HTR-8/SVneo (cell line): ENCODE measurements at places on chromosomes 16 and 17.

GRCh38 chr16:65406116-65406515 lies 284.3 kb upstream of the CDH11 start:
- no peak for DNase-seq

- no peak for DNase-seq
Observed at GRCh38 chr17:76272541-76273444, 7.6 kb downstream of the UBALD2 start.

GRCh38 chr16:80027007-80027965 lies 426.7 kb upstream of the MAF start:
- DNase-seq: peak; percentile 97

DNA sequence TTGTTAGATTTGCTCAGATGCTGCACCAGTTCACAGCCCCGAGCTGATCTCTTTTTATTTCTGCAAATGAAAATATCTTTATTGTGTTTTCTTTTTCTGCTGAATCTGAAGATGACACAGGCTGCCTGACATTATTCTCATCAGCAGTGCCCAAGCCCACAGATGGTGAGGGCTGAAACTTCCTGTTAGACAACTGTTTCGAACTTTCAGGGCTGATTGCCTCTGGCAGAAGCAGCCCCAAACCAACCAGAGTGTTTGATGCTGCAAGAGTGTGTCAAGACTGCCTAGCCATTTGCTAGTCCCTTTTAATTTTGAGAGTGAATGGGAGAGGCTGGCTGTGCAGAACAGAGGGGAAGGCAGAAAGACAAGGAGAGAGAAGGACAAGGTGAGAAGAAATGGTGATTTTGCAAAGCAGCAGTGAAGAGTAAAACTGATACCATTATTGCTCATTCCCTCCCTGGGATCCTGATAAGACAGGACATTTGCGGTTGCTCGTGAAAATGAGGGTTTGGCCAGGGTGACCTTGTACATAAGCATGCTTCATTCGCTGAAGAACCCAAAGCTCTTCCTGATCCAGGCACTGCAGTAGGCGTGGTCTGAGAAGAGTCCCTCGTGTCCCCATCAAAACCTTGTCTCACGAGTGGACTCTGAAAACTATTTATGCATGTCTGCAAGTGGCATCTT lies 77.2 kb downstream of the TMEM114 start:
- no peak for DNase-seq

DNA sequence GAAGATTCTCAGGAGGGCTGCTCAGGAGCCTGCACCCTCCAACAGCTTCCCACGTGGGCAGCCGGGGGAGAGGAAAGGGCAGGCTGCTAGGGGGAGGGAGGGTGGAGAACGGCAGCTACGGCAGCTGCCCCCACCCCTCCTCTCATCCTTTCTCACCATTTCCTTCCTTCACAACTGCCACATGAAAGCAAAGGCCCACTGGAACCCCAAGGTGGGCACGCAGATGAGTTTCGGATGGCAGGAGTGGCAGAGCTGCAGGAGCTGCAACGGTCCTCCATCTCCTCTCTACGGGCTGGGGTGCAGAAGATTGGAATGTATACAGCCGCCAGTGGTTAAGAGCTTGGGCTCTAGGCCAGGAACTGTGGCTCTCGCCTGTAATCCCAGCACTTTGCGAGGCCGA lies 77.7 kb downstream of the GAS7 start:
- DNase-seq: no peak

- no peak for DNase-seq
Observed at GRCh38 chr17:41527063-41528023, 765 bp downstream of the KRT19 start.

- no peak for DNase-seq
Observed at GRCh38 chr16:27222249-27223225, 19.2 kb downstream of the KDM8 start.

DNA sequence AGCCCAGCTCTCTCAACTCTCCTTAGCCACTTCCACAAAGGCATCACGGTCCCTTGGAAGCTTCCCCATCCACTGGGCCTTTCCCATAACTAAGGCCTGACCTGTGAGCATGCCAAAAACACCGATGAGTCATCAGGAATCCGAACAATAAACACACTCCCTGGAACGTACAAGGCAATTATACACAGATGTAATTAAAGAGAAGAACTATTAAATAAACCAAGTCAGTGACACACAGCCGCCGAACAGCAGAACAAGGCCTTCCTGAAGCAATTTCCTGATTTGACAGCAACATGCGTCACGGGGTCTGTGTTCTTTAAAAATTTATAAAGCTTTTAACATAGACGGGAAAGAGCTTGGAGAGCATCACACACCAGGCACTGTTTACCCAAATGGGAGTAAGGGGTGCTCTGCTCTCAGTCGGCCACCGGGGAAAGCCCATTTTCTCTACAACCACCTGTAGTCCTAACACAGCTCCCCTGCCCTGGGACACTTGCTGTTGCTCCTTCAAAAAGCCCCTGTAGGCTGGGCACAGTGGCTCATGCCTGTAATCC lies 29.4 kb downstream of the COG7 start:
- DNase-seq: peak; percentile 65

- DNase-seq: no peak
Observed at GRCh38 chr16:17802571-17802970, 331.8 kb upstream of the XYLT1 start.

DNA sequence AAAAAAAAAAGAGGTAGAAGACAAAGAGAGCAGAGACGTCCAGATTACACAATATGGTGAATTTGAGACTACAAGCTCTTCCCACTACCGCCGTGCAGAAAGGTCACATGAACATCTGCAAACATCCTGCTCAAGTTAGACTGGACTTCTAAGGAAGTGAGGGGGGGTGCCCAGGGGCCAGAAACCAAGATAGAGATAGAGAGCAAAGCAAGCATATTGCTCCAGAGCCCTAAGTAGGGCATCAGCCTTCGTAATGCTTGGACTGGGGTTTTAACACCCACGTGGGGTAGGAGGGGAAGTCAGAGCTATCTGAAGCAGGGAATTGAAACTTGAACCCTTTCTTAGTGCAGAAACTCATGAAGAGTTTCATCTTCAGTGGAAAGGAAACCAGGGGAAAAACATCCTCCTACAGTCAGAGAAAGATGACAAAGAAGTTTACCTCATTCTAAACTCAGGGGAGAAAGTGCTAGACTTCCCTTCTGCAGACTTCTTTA lies 8.7 kb downstream of the CLEC19A start:
- DNase-seq: no peak

DNA sequence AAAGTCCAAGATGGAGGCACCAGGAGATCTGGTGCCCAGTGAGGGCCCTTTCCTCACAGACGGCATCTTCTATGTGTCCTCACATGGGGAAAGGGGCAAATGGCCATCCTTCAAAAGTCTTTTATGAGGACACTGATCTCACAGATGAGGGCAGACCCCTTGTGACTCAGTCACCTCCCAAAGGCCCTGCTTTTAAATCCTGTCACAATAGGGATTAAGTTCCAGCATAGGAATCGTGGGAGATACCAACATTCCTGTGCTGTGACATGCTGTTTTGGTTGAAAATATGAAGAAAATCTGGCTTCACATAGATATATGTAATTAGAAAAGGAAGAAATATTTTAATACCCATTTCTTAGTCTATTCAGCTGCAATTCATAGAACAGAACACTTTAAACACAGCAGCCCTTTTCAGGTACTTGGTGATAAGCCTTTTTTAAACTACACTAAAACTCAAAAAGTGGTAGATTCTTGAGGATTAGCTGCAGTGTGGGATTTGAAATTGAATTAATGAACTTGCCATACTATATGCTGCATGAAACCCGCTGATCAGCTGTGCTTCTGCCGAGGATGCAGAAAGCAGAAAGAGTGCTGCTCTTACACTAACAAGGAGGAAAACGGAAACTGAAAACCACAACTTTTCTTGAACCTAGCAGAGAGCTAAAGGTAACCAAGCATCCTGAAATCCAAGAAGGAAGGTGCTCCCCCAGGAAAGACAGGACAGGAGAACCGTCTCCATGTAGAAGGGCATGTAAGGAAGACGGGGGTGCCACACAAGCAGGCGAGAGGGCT lies 32.7 kb downstream of the VPS53 start:
- DNase-seq: peak; percentile 52

DNA sequence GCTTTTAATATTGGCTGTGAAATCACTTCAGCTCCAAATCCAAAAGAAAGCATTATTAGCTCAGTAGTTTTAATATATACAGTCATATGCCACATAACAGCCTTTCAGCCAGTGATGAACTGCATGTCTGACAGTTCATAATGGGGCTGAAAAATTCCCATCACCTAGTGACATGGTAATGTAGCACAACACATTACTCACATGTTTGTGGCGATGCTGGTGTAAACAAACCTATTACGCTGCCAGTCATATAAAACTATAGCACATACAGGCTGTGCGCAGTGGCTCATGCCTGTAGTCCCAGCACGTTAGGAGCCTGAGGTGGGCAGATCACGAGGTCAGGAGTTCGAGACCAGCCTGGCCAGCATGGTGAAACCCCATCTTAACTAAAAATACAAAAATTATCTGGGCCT lies 92.2 kb downstream of the TUBD1 start:
- DNase-seq: no peak

DNA sequence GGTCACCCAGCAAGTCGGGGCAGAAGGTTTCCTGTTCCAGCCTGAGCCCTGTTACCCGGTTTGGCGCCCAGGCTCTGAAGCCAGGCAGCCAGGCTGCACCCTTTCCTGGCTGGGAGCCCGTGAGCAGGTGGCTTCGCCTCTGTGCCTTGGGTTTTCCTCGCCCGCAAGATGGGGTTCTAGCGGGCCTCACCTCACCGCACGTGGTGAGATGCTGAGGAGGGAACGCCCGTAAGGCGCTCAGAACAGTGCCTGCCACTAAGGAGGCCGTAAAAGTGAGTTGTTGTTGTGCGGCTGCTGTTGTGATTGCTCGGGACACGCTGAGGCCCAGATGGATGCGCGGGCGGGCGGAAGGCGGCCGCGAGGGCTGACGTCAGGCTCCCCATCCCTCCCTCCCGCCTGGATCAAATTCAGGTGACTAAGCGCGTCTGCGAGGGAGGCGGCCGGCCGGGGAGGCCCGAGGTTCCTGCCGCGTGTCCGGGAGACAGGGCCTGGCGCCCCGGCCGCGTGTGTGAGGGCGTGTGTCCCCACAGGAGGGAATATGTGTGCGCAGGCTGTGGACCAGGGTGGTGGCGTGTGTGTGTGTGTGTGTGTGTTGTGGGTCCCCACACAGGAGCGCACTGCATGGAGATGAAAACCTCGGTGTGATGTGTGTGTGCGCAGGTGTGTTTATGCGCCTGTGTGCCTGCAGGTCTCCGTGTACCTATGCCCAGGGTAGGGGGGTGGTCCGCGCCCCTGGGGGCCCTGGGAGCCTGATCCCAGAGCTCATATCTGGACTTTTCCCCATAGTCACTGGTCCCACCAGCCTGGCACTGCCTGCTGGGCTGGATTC lies 4.3 kb downstream of the CAMKK1 start:
- DNase-seq: peak; percentile 95

GRCh38 chr17:37766971-37767370 lies 22.1 kb upstream of the HNF1B start:
- no peak for DNase-seq

GRCh38 chr16:79645701-79646100 lies 45.2 kb upstream of the MAF start:
- DNase-seq: no peak

- no peak for DNase-seq
Observed at GRCh38 chr16:25258861-25259179, 1.2 kb upstream of the ZKSCAN2 start.

DNA sequence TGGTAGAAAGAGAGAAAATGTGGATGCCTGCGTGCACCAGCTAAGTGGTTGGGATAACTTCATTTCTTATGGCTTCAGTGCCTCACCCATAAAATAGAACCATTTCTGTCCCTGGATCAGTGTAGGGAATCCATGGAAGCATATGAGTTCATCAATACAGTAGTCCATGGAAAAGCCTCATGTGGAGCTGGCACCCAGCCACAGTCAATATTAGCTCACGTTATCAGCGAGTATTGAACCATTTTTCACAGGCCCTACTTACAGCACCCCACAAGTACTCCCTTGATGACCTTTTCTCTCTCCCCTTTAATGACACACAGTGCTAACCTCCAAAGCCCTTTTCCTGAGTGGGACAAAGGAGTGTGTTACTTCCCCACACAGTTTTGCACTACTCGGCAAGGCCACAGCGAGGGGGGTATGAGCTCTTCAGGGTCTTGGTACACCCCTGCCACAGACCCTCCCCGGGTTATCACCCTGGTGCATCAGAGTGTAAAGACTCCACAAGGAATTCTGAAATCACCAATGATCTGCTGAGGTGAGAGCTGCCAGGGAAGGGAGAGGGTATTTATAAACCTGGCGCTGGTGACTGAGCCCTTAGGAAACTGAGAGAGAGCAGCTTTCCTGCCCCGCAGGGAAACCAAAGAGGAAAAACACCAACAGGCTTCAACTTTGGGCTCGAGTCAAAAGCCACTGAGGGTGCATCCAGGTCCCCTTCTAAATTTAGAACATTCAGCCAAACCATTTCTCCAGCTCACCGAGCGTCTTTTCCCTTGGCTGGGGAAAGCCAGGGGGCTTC lies 36.9 kb downstream of the DYNLRB2 start:
- DNase-seq: no peak

GRCh38 chr17:51258756-51259563 lies 889 bp downstream of the MBTD1 start:
- DNase-seq: peak; percentile 15

DNA sequence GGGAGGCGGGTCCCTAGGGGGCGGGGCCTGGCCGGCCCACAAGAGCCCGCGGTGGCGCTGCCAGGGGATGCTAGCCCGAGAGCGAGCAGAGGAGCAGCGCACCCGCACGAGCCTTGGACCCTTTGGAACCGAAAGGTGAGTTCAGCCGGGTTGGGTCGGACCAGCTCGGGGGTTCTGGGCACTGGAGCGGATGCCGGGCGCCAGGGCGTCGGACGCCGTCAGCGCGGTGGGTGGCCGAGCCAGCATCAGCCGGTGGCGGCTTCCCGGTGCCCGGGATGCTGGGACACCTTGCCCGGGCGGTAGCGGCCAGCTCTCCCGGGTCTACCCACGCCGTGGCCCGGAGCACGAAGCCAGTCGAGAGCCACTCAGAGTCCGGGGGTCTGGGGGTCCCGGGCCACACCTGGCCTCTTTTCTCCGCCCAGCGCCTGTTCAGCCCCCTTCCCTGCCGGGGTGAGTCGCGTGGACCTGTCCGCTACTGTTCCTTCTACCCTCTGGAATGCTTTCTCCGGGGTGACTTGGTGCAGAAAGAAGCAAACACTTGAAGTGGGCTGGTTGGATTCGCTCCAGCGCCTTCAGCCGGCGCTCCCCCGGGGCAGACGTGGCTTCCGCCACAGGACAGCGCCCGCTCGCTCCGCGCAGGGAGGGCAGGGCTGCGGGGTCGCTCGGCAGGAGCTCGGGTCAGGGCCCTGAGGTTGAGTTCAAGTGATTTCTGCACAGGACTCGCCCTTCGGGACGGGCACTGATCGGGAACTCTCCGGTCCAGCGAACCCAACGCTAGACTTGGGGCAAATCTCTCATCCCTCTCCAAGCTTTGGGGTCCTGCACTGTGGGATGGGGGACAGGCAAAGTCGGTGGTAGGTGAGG lies at the start of gene SCNN1G:
TSS of gene SCNN1G (plus strand) at position 67 of the 864 bp plus-strand sequence. CDS start 3,527 bp downstream, outside the sequence.
- no peak for DNase-seq
